Stimulated activated CD4-positive, alpha-beta T cell treated with anti-CD3 and anti-CD28 coated beads, Interleukin-15, amount 100 ng/mL, for 48 hours (primary cell): ENCODE measurements at places on chromosomes 7 and 10.

- no peak for DNase-seq
Observed at GRCh38 chr7:88347090-88347489, 40.4 kb upstream of the STEAP4 start.

GRCh38 chr7:128928882-128929788, 8.6 kb upstream of the IRF5 start:
- no peak for DNase-seq

GRCh38 chr7:28478656-28479055, 66.3 kb downstream of the CREB5 start:
- DNase-seq = no peak

DNA sequence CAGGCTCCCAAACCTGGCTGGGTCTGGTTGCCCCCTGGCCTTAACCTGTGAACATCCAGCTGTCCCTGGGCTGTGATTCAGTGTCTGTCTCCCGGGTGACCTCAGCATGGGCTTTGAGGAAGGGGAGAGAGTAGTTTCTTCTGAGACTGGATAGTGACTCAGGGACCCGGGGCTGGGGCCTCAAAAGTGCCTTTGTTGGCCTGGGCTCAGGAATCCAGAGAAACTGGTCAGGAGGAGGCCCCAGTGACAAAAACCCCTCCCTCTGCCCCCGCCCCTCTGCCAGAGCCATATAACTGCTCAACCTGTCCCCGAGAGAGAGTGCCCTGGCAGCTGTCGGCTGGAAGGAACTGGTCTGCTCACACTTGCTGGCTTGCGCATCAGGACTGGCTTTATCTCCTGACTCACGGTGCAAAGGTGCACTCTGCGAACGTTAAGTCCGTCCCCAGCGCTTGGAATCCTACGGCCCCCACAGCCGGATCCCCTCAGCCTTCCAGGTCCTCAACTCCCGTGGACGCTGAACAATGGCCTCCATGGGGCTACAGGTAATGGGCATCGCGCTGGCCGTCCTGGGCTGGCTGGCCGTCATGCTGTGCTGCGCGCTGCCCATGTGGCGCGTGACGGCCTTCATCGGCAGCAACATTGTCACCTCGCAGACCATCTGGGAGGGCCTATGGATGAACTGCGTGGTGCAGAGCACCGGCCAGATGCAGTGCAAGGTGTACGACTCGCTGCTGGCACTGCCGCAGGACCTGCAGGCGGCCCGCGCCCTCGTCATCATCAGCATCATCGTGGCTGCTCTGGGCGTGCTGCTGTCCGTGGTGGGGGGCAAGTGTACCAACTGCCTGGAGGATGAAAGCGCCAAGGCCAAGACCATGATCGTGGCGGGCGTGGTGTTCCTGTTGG, at the start of gene CLDN4:
Gene CLDN4 (plus strand): TSS at position 316 of the 903 bp plus-strand sequence. CDS start 206 bp downstream, at position 522.
- no peak for DNase-seq

DNA sequence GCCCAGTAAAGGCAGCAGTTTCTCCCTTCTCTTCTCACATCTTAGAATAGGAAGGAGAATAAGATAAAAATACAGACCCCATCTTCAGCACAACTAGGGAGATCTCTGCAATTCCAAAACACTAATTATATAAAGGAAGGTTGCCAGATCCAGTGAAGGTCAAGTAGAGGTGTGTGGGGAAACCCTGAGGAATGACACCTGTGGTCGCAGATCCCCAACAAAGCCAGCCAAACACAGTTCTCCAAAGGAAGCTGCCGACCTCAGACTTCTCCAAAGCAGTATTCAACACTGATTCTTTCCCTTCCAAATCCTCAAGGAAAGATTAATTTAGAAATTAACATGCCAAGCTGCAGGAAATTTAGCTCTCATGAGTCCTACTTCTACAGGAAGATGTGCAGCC, 62.9 kb upstream of the OIT3 start:
- DNase-seq = no peak

GRCh38 chr10:2020836-2021235, 283.5 kb upstream of the ADARB2 start:
- no peak for DNase-seq
